ENCODE measurements at places on chromosomes 5 and 9.

GRCh38 chr9:90189306-90189705 lies 453.3 kb downstream of the DIRAS2 start:
- no peak for DNase-seq

DNA sequence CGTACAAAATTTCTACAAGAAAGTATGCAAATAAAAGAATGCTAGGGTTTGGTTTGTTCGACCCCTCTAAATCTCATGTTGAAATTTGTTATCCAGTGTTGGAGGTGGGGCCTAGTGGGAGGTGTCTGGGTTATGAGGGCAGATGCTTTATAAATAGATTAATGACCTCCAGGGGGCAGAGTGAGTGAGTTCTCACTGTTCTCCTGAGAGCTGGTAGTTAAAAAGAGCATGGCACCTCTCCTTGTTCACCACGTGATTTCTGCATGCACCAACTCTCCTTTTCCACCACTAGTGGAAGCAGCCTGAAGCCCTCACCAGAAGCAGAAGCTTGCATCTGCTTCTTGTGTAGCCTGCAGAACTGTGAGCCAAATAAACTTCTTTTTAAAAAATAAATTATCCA lies 50.4 kb upstream of the FAM170A start:
- DNase-seq, result no peak

DNA sequence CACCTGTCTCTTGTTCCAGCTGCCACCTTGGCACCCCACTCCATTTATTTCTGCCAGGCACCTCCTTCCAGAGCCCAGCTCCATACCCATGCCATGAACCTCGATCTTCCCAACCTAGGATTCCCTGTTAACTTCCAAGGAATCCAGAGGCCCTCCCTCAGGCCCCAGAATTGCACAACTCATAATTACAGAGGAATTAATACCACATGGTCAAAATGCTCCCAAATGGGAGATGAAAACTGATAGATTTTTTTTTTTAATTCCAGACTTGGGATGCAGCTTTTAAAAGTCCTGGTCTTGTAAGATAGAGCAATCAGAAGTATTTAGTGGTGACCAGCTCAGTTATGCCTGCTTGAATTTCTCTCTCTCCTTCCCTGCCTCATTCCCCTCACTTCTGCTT lies 96.2 kb upstream of the CCDC112 start:
- no peak for DNase-seq

DNA sequence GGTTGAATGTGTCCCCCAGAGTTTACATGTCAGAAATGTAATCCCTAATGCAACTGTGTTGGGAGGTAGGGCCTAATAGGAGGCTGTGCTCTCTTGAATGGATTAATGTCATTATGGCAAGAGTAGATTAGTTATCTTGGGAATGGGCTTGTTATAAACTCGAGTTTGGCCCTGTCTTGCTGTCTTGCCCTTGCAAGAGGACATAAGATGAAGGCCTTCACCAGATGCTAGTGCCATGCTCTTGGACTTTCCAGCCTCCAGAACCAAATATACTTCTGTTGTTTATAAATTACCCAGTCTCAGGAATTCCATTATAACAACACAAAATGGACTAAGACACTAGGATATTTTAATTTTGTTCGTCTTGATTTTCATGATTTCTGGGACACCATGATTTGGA lies 5.4 kb downstream of the PIK3R1 start:
- no peak for DNase-seq

DNA sequence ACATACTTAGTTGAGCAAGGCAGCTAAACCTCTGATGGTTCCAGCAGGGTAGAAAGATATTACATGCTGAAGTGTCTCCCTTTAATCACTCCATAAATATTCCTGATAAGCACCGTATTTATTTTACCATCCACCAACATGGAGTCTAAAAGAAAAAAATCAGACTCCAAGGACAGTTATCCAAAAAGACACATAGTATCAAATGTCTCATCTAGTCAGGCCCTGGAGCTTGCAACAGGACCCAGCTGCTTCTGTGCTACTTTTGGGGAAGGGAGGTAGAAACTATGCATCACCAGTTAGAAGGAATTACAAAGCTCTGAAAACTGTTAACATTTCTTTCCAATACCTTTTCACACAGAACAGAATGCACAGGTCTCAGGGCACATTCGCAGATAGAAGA lies 88.1 kb downstream of the S1PR3 start:
- DNase-seq, result no peak

GRCh38 chr5:83322273-83322924 lies 149.1 kb upstream of the VCAN start:
- no peak for DNase-seq

DNA sequence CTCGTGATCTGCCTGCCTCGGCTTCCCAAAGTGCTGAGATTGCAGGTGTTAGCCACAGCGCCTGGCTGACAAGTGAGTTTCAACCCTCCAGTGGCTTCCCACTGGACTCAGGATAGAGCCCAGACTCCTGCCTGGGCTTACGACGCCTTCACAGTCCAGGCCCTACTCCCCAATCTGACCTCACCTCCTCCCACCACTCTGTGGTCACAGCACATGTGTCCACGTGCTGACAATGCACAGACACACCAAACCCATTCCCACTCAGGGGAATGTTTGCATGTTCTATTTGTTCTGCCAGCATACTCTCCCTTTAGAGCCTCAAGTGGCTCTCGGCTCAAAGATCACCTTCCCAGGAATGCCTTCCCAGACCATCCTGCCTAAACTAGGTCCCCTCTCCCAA lies 31.1 kb upstream of the TRIM14 start:
- no peak for DNase-seq

GRCh38 chr5:56673171-56673570 lies 142.2 kb upstream of the MAP3K1 start:
- DNase-seq, result no peak

DNA sequence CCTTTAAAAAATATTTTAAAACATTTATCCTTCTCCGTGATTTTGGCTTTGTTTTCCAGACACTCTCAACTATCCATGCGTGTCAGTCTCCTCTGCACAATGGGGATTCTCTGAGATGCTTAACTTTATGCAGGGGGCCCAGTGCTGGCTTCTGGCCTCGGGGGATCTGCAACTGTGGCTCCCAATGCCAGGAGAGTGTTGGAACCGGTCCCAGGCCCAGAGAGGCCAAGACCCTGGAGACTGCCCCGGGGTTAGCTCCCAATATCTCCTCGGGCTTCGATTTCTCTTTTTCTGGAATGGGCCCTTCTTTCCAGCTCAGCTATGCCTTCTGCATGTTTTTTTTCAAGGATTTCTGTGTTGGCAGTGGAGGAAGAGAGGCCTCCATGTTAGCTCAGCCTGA lies 20.1 kb upstream of the SARDH start:
- DNase-seq, result no peak

DNA sequence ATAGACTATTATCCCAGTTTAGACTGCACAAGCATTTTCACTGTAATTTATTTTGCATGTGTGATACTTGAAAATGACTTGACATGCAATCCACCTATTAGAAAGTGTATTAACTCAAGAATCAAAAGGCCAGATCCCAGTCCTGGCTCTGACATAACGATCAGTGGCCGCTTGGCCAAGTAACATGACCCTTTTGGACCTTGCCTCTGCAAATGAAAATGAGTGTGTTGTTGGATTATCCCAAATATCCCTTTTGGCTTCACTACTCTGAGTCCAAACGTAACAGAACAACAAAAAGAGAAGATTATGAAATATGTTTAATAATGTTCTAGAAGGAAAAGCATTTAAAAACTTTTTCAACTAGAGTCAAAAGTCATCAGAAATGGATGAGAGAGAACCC lies 19.0 kb downstream of the DMGDH start:
- no peak for DNase-seq

- no peak for DNase-seq
Measured at GRCh38 chr9:14780251-14780650, 57.7 kb upstream of the CER1 start.

- DNase-seq, result peak; percentile 4
Measured at GRCh38 chr9:124257844-124258606, at the start of gene NEK6. NEK6 (plus strand) TSS chr9:124257949; CDS start chr9:124301965, 44,016 bp downstream.

DNA sequence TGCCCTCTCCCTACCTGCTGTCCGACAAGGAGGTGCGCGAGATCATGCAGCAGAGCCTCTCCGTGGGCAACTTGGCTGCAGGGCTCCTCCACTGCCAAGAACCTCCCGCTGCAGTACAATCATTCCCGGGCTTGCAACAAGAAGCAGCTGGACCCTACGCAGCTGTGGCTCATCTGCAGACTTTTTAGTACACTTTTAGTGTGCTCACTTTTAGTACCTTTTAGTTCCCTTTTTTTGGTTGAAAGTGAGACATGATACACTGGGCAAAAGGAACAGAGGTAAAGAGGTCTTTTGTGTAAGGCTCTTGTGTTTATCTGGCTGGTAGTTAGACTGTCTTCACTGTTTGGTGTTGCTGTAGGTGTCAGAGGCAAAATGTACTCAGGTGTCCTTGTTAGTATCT lies 58.1 kb upstream of the SPTLC1 start:
- DNase-seq, result no peak

GRCh38 chr9:124465736-124466135 lies 15.5 kb downstream of the ADGRD2 start:
- DNase-seq, result no peak
